ENCODE measurements at places on chromosomes 2 and 18. TPM values are rescaled to one million over a fixed set of nuclear protein-coding genes. Genes with fewer than 3 reads are reported as not detected.

DNA sequence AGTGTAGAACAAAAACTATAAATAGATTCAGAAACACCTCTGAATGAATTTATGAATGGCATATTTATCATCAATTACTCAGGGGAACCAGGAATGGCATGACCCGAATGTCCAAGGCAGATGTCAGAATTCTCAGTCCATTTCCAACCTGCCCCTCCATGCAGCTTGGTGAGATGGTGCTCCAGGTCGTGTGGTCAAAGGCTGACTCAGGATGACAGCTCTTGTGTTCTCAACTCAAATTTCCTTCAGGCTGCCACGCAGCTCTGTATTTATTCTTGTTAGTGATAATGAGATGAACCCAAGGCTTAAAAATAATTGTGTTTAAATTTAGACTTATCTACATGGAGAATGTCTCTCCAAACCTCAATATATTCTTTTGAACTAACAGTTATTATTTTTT lies 146.9 kb downstream of the METTL4 start:
- no peak for DNase-seq

- no peak for DNase-seq
Measured at GRCh38 chr2:192876698-192877097, 682.0 kb upstream of the TMEFF2 start.

GRCh38 chr2:128520791-128521190 lies 202.1 kb upstream of the HS6ST1 start:
- no peak for DNase-seq

COL4A3 gene
- polyA plus RNA-seq = 0.21 TPM

DNA sequence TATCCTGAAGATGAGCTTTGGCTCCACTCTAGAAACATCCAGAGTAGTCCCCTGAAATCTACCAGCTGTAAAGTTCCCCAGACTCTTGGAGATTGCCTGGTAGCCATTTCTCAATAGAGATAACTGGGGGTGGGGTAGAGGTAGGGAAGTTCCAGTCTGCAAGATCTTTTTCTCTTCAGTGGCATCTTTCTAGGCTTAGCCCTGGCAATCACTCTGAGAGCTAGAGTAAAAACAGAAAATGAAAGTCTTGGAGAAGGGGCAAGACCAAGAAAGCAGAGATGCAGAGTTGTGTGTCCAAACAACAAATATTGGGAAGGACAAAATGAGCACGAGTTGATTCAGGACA lies 41.8 kb upstream of the LCLAT1 start:
- DNase-seq = no peak

GRCh38 chr2:171919453-171919852 lies 2.8 kb upstream of the HAT1 start:
- no peak for DNase-seq

DNA sequence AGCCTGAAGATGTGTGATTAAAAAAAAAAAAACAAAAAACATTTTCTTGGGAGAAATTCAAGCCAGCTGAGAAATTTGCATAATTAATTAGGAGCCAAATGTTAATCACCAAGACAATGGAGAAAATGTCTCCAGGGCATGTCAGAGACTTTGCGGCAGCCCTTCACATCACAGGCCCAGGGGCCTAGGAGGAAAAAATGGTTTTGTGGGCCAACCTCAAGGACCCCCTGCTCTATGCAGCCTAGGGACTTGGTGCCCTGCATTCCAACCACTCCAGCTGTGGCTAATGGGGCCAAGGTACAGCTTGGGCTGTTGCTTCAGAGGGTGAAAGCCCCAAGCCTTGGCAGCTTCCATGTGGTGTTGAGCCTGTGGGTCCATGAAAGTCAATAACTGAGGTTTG lies 241.9 kb upstream of the THUMPD2 start:
- DNase-seq = no peak

DNA sequence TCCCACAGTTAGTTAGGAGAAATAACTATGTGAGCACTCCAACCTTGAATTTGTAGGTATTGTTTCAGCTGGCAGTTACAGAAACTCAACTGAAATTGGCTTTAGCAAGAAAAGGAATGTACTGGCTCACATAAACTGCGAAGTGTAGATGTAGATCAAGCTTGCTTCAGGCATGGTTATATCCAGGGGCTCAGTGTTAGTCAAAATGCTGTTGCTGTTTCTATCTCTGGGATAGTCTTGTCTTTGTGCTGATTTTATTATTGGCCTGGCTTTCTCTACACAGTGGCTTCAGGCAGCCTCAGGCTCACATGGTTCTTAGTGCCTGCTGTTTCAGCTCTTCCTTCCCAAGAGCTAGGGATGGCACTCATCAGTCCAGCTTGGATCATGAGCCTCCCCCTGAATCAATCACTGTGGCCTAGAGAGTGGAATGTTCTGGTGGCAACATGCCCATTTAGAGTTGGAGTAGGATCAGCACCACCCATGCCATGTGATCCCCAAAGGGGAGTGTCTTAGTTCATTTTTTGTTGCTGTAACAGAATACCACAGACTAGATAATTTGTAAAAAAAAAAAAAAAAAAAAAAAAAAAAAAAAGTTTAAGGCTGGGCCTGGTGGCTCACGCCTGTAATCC lies 69.1 kb upstream of the FOXI3 start:
- DNase-seq = no peak

DNA sequence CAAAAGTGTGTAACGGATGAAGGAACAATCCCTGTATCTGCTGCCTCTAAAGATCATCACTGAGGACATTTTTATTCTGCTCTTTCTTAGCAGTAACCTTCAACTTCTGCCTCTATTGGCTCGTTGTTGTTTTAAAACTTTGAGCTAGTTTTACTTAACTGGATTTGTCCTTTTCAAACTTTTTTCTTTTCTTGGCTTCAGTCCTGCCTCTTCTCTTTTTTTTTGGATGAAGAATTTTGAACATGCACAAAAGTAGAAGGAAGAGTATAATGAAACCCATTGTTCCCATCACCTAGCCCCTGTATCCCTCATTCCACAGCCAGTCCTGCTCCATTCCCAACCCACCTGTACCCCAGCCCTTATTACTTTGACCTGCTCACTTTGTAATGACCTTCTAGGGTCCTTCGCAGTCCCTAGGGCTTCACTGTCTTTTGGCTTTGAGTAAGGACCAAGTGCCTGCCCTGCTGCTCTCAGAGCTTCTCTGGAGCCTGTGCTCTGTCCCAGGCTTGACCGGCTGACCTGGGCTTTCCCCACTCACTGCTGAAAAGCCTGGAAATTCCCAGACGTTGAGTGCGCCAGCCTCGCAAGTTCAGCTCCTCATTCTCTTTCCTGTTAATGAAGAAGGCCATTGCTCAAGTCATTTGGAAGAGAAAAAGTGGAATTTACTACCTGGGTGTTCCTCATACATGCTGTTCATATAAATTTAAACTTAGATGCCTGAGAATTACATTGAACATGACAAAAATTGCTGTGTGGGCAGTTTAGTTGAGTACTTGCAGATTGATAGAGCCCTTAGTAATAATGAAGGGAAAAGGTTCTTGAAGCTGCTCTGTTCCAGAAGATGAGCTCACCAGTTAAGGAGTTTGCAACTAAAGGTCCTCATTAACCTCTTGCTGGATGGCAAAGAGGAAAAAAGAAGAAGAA lies 149.3 kb upstream of the ALPP start:
- DNase-seq = no peak

- no peak for DNase-seq
Measured at GRCh38 chr2:104855221-104856085, 1.5 kb downstream of the POU3F3 start.

DNA sequence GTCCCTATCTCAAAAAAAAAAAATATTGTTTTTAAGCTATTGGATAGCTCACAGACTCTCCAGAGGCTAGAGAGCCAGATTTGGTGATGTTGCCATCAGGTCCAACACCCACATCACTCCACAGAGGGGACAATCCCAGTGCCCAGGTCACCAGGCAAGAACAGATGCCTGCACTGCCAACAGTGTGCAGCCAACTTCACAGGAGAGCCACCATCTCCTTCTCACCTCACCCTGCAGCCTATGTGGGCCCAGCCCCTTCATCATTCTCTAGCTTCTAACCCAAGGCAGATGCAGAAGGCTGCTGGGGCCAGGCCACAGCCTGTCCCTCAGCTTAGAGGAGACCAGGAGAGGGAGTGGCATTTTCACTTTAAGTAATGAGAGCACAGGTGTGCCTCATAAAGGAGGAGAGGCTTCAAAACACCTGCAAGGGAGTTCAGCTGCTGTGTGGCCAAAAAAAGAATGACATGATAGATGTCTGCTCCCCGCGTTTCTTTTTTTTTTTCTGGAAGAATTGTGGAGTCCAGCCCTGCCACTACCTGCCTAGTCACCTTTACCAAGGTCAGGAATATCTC lies 98.0 kb upstream of the ZSWIM2 start:
- DNase-seq = no peak

RGPD3 gene
- polyA plus RNA-seq = 0.28 TPM

OR6B2 gene
- not detected for polyA plus RNA-seq

DNA sequence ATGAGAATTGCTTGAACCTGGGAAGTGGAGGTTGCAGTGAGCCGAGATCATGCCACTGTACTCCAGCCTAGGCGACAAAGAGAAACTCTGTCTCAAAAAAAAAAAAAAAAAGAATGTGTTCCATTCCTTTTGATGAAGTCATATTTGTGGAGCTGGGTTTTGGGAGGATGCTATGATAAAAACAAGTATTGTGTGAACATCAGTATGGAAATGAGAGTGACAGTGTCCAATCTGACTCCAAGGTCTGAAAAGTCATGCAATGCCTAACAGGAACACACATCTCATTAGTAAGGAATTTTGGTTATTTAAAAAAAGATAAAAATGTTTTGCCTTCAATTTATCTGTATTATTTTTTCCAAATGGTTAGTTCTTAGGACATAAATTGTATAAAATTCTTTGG lies 11.8 kb downstream of the GCFC2 start:
- DNase-seq = no peak

GRCh38 chr2:7681881-7682461 lies 764.8 kb downstream of the RNF144A start:
- DNase-seq = peak; percentile 70

- DNase-seq = no peak
Measured at GRCh38 chr2:196980473-196980872, 54.0 kb upstream of the PGAP1 start.
